ENCODE measurements at places on chromosomes 4 and X. TPM values are rescaled to one million over a fixed set of nuclear protein-coding genes. Genes with fewer than 3 reads are reported as not detected.

- no peak for DNase-seq
Measured at GRCh38 chr4:5256421-5256820, 205.1 kb downstream of the STK32B start.

DNA sequence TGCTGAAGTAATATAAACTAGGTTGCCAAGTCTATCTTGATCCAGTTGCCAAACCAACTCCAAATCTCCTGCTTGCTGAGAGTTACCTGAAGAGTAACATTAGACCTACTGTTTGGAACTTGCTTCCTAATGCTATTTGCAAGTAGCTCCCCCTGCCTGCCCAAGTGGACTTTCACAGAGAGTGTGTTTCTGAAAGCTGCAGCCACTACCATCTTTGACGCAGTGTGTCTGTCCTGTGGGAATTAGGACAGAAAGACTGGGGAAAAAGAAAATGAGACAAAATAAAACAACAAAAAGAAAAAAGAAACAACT is 195.0 kb upstream of the HS3ST1 start:
- DNase-seq: peak; percentile 9

- DNase-seq: no peak
Measured at GRCh38 chr4:73617256-73617655, 3.0 kb downstream of the RASSF6 start.

TREX2 gene
- 0.24 TPM for total RNA-seq

DNA sequence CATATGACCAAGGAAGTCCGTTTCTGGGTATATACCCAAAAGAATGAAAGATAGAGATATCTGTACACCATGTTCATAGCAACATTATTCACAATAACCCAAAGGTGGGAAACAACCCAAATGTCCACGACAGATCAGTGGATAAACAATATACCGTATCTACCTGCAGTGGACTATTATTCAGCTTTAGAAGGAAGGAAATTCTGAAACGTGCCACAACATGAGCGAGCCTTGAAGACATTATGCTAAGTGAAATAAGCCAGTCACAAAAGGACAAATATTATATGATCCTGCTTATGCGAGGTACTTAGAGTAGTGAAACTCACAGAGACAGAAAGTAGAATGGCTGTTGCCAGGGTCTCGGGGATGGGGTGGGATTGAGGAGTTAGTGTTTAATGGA is 75.0 kb downstream of the ANAPC4 start:
- no peak for DNase-seq

DNA sequence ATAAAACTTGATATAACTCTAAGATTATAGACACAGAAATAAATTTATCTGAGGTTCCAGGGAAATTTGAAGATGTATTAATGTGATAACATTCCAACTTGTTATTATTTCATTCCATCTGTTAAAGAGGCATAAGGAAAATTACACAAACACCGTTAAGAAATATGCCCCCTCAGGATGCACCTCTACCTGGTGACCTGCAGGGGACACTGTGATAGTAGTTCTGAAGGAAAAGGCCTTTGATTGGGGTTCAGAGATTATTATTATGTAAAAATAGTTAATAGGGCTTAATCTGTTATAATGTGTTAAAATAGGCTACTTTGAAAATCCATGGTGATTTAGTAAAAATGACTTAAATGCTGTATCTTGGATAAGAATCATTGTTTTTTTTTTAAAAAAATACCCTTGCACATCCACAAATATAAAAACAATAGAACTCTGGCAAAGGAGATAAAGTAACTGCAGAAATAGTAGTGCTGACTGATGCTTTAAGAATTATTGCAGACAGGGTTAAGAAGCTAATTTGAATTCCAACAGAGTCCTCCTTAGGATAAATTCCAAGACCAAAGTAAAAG is 6.1 kb upstream of the ABRAXAS1 start:
- DNase-seq: no peak

Data from progenitor cell of endocrine pancreas (in vitro differentiated cells).